ENCODE measurements at places on chromosomes 6 and 20.

- peak; percentile 74 for DNase-seq
These were observed 9.1 kb downstream of the BAK1 start for GRCh38 chr6:33570806-33571636.

DNA sequence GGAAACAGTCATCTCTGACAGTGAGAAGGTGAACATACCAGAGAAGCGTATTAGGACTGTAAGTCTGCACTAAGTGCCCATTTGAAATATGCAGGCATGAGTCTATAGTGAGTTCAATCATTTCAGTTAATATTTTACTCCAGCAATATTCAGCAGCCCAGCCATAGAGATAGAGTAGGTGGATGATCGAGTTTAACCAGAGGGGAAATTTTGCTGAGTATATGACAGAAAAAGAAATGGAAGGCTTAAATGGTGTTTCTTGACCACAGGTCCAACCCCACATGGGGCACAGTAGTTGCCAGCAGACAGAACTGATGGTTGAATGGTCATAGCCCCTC, 39.8 kb downstream of the KIF6 start:
- DNase-seq: no peak

DNA sequence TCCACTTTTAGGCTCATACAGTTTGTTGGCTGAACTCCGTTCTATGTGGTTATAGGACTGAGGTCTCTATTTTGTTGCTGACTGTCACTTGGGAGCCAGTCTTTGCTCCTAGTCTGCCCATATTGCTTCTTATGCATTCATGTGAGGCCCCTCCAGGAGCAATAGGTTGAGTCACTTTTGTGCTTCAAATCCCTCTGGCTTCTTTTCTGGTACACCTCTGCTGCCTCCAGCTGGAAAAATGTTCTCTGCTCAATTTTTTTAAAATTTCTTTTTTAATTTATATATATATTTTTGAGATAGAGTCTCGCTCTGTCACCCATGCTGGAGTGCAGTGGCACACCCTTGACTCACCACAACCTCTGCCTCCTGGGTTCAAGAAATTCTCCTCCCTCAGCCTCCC, 42.7 kb upstream of the NOX3 start:
- no peak for DNase-seq

- DNase-seq: no peak
These were observed 5.9 kb downstream of the GPX5 start for GRCh38 chr6:28531479-28532128.

DNA sequence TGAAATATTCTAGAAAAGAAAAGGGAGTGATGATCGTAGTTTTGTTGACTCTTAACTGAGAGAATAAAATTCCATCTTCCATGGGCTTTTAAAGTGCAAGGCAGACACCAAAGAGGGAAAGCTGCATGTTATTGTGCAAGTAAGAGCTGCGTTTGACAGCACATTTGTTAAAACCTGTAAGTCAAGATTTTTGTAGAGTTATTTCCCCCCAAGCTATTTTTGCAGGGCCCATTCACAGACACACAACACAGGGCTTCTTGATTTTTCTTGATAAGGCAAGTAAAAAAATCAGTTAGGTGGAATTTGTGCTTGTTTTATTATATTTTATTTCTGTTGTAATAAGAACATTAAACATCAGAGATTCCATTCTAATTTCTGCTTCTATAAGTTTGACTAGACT, 13.8 kb downstream of the CFAP206 start:
- no peak for DNase-seq

- no peak for DNase-seq
These were observed 73.7 kb upstream of the FUCA2 start for GRCh38 chr6:143585241-143585640.

DNA sequence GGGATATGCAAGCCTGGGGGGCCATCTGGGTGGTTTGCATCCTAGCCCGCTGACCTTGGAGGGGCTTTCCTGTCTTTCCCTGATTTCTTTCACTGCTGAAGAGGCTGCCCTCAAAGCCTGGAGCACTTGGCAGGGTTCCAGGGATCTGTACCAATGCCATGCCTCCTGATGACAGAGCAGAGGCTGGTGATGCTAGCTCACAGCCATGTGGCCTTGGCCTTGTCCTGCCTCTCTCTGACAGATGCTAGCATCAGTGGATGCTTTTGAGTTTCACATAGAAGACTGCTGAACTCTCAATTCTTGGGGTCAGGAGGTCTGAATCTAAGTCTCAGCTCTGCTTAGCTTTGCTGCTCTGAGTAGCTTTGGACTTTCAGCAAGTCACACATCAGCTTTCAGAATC, 21.9 kb upstream of the RREB1 start:
- no peak for DNase-seq

DNA sequence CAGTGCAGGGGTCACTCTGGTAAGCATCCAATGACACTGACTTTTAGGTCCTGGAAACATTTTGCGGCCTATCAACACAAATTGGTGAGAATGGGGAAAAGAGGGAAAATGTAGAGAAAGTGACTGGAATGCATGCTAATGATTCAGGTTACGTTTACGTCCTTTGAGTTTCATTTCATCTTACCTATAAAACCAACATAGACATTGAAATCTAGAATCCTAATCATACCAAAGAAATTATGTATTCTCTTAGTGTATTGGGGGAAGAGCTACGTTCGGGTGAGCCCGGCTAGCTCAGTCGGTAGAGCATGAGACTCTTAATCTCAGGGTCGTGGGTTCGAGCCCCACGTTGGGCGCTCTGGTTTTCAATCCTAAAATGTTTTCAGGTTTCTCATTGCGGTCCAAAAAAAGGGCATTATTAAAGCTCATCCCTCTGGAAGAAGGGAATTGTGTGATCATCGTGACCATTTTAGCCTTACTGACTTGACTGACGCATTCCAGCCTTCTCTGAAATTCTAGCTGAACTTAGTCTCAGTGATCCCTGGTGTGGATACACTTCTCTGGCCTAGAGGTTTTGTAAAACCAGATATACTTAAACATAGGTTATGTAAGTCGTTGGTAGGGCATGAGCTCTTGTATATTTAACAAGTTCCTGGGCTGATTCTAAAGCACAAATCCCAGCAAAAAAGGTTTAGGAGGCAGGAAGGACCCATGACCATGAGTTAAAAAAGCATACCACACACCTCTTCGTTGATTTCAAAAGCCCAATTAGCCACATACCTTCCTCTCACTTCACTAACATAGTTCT, 18.3 kb downstream of the HMGN4 start:
- no peak for DNase-seq

- no peak for DNase-seq
These were observed 33.1 kb upstream of the TMEM30A start for GRCh38 chr6:75317503-75318206.
